ENCODE measurements at places on chromosomes 2 and 18. TPM values are rescaled to one million over a fixed set of nuclear protein-coding genes. Genes with fewer than 3 reads are reported as not detected.

Gene MC5R
- 0.61 TPM for total RNA-seq

DNA sequence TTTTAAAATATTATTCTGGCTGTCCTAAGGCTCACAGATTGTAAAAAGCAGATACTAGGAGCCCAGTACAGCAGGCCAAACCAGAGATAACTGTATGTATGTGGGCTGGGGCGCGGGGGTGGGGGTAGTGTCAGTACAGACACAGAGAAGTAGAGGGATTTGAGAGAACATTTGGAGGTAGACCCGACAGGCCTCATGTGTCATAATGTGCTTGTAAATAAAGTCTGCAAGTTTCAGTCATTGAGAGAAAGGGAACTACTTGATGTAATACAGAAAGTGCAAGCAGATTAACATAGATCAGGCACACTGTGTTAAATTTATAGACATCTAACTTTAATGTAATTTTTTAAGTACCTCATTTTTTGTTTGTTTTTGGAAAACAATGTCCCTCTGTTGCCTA, 7.4 kb upstream of the POLI start:
- DNase-seq, result no peak

DNA sequence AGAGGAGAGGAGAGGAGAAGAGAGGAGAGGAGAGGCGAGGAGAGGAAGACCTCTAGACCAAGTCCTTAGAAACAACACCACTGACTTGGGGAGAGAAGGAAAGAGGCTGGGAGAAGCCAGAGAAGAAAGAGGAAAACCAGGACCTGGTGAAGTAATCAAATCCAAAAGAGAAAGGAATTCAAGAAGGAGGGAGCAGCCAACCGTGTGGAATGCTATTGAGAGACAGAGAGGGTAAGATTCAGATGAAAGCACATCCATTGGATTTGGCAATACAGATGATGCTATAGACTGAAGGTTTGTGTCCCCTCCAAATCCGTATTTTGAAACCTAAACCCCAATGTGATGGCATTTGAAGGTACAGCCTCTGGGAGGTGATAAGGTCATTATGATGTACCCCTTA, 50.7 kb downstream of the GALNT14 start:
- no peak for DNase-seq

DNA sequence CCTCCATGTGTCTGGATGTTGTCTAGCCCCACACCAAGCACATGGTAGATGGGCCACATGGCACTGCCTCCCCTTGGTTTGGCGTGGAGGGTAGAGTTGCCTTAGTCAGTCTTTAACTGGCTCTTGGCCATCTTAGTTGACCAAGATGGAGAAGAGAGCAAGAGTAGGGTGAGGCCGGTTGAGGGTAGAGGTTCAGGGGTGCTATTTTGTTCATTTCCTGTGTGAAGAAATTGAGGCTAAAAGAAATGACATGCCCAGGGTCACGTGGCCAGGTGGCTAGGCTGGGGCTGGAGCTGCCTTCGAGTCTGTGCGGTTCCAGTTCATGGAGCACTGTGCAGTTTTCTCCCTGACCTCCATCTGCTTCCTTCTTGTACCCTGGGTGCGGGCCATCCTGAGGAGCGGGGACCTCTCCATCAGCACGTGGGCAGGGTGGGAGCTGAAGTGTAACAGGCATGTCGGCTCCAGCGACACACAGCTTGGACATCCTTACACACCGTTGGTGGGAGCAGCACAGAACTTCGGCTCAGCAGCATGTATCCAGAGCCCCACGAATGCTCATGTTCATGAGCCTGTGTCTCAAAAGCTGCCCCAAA, 213.2 kb downstream of the GBX2 start:
- DNase-seq, result no peak

Gene RAB17
- 0.33 TPM for total RNA-seq

Data from thymus (tissue), 14 donors.